Mesendoderm (in vitro differentiated cells): ENCODE measurements at places on chromosomes 1 and 21.
A peak's percentile ranks its signal among the peaks of the same experiment; 100 is the strongest.

DNA sequence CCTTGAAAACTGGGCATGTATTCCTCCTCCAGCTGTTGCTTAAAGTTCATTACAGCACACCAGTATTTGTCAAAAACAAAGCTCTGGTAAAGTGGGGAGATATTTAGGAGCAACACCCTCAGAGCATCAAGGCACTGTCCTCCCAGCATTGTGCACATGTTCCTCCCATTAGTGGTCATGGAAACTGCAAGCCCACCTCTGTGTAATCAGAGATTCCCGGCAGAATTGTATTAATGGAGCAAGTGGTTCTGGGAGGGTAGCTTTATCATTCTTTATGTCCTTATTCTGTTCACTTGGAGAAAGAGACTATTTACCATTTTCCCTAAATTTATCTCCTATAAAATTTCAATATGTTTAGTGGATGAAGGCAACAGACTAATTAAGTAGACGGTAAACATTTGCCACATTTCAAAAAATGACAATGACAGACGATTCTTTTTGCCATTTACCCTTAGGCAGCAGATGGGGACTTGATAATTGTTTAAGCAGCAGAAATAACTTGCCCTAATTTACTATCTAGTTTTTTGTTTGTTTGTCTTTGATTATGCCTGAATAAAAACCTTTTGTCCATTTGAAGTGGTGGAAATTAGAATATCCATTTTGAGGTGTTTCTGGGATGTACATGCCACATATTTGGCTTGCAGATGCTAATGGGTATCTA lies 289.6 kb upstream of the ST6GALNAC5 start:
- no peak for DNase-seq

DNA sequence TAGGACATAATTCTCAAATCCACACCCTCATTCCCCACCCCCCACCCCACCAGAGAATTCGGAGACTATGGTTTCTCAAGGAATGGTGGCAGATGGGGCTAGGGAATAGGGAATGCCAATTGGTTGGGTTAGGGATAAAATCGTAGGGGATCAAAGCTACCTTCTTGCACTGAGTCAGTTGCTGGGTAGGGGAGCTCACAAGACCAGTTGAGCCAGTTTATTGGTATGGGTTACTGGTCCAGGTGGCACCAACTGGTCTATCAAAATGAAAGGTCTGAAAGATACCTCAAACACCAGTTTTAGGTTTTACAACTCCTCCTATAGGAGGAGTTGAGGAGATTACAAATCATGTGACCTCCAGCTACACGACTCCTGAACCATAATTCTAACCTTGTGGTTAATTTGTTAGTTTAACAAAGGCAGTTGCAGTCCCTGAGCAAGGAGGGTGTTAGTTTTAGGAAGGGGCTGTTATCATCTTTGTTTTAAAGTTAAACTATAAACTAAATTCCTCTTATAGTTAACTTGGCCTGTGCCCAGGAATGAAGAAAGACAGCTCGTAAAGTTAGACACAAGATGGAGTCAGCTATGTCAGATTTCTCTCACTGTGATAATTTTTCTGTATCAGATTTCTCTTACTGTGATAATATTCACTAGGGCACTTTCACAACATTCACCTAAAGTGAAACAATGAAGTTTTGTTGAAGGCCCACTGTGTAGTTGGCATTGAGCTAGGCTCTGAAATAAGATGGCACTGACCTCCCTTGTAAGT lies 2.5 kb downstream of the SHISAL2A start:
- DNase-seq: peak; percentile 60

DNA sequence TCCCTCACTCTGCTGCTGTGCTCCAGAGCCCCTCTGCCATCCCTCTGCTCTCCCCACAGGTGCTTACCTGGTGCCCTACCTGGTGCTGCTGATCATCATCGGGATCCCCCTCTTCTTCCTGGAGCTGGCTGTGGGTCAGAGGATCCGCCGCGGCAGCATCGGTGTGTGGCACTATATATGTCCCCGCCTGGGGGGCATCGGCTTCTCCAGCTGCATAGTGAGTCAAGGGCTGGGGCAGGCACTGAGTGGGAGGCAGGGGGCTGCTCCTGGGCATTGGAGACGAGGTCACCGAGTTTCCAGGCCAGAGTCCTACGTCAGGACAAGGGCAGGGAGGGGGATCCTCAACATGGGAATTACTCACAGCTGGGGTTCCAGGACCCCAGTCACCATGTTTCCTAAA lies 21.7 kb downstream of the SLC6A17 start:
- no peak for DNase-seq

- DNase-seq: no peak
These were observed 41.1 kb downstream of the PROX1 start for GRCh38 chr1:214028649-214029406.

GRCh38 chr1:116911188-116911553 lies 1.5 kb downstream of the PTGFRN start:
- DNase-seq: no peak

GRCh38 chr1:39882152-39882551 lies 1.2 kb downstream of the TRIT1 start:
- DNase-seq: no peak

DNA sequence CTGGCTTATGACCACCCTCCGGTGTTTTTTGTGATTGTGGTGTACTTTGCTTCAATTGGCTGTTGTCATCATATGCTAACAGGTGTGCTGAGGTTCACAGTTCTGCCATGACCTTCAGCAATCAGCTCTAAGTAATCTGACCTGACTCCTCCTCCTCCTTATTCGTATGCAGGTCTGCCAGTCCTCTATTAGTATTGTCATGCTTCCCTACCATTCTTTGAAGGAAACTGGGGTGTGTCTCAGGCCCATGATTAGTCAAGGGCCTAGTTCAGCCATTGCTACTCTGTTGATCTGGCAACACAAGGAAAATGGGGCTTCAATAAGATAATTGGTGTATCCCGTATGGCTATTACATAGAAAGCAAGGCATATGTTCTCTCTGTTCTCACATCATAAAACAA lies 332.3 kb upstream of the DPYD start:
- no peak for DNase-seq

DNA sequence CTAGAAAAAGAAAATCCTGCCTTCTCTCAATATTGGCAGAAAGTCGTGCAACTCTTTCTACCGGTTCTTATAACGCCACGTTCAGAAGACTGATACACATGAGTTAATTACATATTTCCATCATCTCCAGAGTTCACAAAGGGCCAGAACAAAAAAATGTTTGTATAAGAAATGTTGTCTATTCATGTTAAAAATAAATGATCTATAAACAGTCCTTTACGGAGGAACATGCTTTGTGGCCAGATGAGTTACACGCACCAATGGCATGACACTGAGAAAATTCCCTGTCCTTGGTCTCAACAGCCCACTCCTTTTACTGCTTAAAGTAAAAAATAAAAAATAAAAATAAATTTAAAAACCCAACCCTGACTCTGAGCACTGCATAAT lies 29.5 kb downstream of the C2CD2 start:
- DNase-seq: no peak

GRCh38 chr1:145997016-145997717 lies 788 bp upstream of the TXNIP start:
- peak; percentile 40 for DNase-seq

DNA sequence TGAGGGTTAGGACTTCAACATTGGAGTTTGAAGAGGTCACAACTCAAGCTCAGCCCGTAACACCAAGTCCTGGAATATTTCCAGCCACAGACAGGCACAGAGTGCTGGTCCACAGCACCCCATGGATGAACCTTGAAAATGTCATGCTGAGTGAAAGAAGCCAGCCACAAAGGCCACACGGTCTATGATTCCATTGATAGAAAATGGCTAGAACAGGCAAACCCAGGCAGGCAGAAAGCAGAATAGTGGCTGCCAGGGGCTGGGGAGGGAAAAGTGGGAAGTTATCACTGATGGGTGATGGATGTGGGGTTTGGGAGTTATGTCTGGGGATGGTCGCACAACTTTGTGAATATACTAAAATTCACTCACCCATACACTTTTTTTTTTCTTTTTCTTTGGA lies 21.3 kb downstream of the MX1 start:
- DNase-seq: no peak

DNA sequence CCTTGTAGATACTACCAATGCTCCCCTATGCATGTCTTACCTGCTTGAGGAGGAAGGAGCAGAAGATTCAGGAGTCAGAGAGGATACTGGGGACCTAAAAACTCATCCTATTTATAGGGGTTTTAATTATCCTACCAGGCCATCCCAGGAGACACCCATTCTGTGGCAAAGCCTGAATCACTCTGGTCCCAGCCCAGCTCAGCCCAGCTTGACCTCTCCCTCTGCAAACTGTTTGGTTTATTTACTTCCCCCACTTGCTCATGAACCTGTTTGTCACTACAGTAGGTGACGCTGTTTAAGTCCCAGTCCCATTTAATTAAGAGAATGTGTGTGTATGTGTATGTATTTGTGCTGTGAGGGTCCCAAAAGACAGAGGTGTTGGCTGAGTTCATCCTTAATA lies at the start of gene RPTN:
TSS of gene RPTN (minus strand) at position 85 of the 400 bp plus-strand sequence. CDS start 1,339 bp downstream, outside the sequence.
- no peak for DNase-seq

GRCh38 chr1:185608177-185608576 lies 126.0 kb upstream of the HMCN1 start:
- DNase-seq: no peak

- peak; percentile 99 for DNase-seq
These were observed at the start of gene S100A13 for GRCh38 chr1:153626904-153627714. Gene S100A13 (minus strand): TSS chr1:153627505. CDS start chr1:153626472, 1,033 bp downstream.

- peak; percentile 57 for DNase-seq
These were observed 38.0 kb upstream of the COL18A1 start for GRCh38 chr21:45366931-45367401.

DNA sequence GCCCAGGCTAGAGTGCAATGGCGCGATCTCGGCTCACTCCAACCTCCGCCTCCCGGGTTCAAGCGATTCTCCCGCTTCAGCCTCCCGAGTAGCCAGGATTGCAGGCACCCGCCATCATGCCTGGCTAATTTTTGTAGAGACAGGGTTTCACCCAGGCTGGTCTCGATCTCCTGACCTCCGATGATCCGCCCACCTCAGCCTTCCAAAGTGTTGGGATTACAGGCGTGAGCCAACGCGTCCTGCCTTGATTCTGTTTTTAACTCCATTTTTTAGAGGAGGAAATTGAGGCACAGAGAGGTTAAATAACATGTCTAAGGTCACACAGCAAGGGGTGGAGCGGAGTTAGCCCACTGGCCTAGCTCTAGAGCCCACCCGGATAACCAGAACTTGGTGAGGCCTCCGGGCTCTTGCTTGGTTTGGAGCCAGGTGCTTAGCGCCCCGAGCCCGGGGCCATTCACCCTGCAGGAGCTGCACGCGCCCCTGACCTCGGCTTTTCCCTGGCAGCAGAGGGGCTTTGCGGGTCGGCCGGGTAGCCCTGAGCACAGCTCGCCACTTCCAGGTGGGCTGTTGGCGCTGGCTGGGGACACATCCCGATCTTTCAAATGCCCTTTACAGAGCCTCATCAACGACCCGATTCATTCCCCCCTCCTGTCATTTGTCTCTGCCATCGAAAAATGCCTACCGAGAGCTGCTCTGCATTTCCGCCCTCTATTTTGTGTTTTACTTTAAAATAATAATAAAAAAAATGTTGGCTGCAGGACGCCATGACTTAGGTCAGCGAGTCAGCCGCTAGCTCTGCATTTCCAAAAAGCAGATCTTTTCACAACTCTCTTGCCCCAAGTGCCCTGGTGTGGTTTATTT lies 11.2 kb downstream of the SIM2 start:
- DNase-seq: no peak

DNA sequence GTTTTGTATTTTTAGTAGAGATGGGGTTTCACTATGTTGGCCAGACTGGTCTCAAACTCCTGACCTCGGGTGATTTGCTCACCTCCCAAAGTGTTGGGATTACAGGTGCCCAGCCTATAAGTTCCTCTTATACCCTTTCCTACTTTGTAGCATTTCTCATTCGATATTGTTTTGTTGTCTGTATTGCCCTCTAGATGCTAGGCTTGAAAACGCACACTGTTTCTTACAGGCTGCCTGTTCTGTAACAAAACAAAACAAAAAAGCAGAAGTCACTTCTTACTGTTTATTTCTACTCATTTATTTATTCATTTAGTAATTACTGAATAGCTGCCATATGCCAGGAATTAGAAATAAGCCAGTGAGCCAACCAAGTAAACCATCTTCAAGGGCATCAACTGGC lies 136.9 kb upstream of the BMP8A start:
- no peak for DNase-seq

DNA sequence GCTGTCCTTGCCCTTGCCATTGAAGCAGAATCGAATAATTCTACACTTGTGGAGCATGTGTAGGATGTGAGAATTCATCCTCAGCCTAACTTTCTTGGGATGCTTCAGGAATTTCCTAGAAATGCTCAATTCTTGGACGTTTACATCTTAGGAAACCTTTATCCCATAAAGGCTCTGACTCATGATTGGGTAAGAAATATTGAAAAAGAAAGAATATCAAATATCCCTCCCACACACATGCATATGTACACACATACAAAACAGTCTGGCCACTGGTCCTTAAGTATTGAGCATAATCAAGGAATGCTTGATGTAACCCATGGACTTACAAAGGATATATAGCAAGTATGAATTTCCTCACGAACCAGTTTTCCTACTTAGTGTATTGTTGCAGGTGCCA lies 83.9 kb upstream of the IPO9 start:
- DNase-seq: no peak

GRCh38 chr1:178497903-178498478 lies 1.2 kb upstream of the CLEC20A start:
- DNase-seq: no peak

- DNase-seq: no peak
These were observed 267.8 kb downstream of the FOXD2 start for GRCh38 chr1:47705517-47706130.

DNA sequence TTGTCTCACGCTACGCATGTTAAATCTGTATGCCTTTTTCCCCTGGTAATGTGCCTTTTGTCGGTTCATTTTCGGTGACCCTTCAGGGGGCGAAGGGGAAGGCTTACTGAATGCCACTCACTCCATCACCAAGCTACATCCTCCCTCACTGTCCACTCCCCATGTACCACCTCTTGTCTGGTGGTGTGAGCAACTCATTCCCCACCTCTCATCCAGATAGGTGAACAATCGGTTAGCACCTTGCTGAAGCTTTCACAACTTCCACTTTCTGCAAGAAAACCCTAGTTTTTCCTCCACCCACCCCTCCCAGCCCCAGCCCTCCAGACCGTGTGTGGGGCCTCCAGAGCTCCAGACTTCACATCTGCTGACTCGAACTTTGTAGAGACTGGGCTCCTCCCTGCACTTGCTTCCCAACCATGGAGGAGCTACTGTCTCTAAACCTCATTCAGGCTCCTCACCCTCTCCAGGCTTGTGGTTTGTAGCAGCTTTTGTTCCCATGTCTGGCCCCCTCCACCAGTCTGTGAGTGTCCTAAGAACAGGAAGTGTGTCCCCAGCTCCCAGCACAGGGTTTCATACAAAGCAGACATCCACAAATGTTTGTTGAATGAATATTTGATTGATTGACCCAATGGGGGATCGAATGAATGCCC lies 48.4 kb upstream of the RUNX3 start:
- no peak for DNase-seq

GRCh38 chr1:93651695-93652094 lies 29.9 kb downstream of the BCAR3 start:
- no peak for DNase-seq

DNA sequence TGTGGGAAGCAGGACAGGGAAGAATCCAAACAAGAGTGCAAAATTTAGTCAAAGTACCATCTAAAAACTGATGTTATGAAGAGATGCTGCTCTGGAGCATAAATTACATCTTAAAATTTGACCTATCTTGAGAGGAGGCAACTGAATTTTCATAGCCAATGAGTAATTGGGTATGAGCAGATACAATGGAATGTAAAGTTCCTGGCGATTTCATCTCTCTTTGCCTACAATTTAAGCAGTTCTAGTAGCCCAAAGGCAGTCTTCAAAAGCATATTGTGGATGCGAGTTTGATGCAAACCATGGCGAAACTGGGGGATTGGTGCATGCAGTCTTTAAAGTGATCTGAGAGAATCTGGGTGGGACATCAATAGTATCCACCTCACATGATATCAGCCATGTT lies 1265.9 kb downstream of the BRINP3 start:
- DNase-seq: peak; percentile 64
